ENCODE measurements at places on chromosomes 3 and 15. TPM values are rescaled to one million over a fixed set of nuclear protein-coding genes. Genes with fewer than 3 reads are reported as not detected.

PLS1 gene
- total RNA-seq, result 5.4 TPM

OXSM gene
- total RNA-seq, result 10.0 TPM

GRCh38 chr3:17278006-17278405 is 393.3 kb downstream of the PLCL2 start:
- no peak for DNase-seq

GCSAM gene
- 14.6 TPM for total RNA-seq

DNA sequence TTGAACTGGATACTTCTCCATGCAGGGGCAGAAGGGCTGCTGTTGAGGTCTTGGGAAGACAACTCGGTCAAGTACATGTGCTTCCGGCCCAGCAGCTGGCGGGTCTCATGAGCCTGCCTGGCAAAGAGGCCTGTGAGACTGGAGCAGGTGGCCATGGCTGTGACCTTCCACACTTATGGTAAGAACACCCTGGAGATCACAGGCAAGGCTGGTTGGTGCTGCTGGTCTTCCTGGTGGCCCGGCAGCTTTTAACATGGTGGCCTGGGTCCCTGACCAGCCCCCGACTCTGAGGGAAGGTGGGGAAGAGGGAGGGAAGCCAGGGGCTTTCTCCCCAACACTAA is 15.4 kb downstream of the CHRD start:
- no peak for DNase-seq

DNA sequence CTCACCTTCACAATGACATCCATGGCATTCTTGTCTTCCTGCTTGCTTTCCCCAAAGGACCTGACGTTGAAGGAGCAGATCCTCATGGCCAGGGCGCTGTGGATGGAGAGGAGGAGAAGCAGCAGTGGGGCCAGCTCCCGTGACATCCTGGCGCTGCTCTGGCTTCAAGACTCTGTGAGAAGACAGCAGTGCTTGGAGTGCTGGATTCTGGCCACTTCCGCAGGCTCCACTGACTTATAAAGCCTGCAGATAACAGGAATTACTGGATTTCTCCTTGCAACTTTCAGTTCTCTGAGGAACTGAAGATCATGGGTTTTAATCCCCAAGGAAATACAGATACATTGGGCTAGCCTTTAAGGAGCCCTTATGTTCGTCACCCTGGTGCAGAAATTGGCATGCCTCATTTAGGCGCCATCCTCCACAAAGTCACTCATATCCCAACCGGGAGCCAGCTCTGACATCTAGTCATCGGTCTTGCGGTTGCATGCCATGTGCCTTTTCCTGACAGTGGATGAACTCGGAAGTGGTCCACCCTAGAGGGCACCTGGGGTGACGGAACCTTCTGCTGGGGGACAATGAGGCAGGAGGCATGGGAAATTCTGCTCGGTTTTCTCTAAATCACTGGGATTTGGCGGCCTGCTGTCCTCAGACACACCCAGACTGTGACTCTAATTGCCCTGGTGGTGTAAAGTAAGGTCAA is at the start of gene DNASE1L3:
DNASE1L3 (minus strand) TSS at position 212 of the 700 bp plus-strand sequence; CDS start at position 146, 66 bp downstream.
- no peak for DNase-seq

DNA sequence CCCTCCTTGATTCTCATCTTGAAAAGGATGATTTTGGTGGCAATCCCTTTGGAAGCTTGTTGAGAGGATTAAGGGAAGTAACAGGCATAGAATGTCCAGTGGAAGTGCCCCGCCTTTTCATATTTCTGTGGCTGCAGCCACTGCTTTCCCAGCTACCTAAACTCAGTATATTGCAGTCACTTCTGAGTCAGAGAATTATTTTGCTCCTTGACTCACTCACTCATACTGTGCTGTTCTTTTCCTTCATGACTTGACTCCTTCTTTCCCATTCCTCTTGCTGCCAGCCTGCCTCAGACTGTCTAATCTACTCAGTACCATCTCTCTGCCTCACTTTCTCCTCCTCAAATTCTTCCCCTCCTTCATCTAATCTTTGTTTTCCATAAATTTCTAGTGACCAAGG is 26.5 kb upstream of the POLR2M start:
- DNase-seq, result no peak

CPN2 gene
- not detected for total RNA-seq

- DNase-seq, result no peak
Measured at GRCh38 chr3:156598413-156598812, 43.5 kb upstream of the SSR3 start.

DNA sequence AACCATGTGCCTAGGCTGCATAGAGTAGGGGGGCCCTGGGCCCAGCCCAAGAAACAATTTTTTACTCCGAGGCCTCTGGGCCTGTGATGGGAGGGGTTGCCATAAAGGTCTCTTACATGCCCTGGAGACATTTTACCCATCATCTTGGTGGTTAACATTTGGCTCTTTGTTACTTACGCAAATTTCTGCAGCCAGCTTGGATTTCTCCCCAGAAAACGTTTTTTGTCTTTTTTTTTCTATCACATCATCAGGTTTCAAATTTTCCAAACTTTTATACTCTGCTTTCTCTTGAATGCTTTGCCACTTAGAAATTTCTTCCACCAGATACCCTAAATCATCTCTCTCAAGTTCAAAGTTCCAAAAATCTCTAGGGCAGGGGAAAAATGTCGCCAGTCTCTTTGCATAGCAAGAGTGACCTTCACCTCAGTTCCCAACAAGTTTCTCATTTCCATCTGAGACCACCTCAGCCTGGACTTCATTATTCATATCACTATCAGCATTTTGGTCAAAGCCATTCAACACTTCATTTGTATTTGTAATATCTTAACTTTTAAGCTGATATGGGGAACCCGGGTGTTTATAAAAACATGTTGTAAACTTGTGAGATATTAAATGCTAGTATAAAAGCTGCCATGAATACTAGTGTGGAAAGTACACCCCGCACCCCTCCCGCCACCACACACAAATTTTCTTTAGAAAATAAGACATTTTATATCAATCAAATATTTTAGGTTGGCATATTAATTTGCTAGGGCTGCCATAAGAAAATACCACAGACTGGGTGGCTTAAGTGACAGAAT is 56.0 kb upstream of the PLSCR4 start:
- DNase-seq, result no peak

DNA sequence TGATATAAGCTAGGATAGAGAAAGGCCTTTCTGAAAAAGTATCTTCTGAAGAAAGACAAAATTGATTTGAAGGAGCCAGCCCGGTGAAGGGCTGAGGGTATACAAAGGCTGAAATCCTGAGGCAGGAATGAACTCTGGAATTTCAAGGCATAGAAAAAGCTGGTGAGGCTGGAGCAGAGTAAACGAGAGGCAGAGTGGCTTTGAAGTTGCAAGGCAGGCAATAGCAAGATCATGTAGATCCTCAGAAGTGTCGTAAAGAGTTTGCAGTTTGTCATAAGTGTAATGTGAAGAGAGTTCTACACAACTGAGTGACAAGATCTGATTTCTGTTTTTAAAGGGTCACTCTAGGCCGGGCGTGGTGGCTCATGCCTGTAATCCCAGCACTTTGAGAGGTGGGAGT is 69.0 kb downstream of the HMG20A start:
- no peak for DNase-seq

DNA sequence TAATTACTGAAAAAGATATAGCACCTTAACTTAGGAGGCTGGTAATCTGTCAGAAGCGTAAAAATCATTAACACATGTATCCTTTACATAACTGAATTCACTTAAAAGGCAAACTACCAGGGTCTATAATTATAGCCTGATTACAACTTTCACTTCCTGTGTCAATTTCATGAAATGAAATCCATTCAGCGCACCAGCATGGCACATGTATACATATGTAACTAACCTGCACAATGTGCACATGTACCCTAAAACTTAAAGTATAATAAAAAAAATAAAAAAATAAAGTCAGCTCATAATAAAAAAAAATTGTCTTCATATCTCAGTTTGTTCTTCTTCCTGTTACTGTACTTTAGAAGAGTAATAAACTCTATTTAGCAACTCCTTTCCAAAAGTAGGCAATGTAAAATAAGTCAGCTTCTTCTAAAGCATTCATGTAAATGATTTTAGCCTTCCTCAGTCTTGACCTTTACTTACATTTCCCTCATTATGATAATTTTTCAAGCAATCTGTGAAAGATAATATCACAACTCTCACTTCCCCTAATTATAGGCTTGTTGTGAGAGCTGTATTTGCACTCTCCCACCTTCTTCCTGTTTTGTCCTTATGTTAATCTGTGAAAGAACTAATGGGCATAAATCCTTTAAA is 50.1 kb downstream of the KBTBD8 start:
- no peak for DNase-seq

UACA gene
- 3.9 TPM for total RNA-seq

PPP2R3A gene
- 0.17 TPM for total RNA-seq

DNA sequence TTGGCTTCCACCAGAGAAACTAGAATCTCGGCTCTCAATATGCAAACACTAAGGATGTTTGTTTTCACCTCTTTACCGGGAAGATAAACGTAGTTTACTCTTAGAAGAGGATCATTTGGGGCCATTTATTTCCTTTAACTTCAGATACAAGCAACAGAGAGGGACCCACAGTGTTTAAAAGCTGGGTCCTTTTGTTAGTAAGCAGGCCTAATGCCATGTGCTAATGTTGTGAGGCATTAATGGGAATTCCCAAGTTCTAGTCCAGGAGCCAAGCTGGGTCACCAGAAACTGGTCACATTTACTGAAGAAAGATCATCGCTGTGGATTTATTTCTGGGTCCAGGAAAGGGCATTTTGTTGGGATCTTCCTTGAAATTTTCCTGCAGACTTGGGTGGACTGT is 78.1 kb upstream of the ADAMTS9 start:
- no peak for DNase-seq

DNA sequence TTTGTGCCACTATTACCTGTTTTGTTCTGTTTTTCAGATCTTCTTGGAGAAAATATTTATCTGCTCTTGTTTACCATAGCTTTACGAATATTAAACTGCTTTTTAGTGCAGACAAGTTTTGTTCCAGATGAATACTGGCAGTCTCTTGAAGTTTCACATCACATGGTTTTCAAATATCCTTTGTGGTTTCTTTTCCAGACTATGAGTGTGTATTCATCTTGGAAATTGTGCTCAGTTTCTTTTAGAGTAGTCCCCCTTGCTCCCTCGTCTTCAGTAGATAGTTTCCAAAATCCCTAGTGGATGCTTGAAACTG is 1.2 kb downstream of the PIGB start:
- DNase-seq, result no peak

DNA sequence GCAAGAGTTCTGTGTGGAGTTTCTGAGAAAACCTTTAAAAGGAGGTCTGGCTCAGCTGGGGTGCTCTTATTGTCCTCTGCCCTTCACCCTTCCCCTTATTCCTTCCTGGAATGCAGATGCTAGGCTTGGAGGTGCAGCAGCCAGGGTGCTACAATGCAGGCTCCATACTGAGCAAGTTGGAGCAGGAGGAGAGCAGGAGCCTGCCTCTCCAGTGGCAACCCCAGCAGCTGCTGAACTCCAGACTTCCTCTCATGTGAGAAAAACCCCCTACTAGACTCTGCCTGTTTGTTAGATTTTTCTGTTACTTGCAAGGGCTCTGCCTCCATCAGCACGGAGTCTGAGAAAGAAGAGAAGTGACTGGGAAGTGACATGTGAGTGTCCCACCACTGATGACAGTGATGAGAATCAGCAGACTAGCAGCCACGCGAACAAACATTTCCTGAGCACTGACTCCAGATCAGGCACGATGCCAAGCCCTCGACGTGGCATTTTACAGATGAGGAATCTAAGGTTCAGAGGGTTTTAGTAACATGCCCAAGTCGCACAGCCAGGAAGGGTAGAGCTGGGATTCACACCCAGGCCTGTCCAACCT is 16.1 kb upstream of the RARRES1 start:
- no peak for DNase-seq

CAPN7 gene
- total RNA-seq, result 26.1 TPM

DNA sequence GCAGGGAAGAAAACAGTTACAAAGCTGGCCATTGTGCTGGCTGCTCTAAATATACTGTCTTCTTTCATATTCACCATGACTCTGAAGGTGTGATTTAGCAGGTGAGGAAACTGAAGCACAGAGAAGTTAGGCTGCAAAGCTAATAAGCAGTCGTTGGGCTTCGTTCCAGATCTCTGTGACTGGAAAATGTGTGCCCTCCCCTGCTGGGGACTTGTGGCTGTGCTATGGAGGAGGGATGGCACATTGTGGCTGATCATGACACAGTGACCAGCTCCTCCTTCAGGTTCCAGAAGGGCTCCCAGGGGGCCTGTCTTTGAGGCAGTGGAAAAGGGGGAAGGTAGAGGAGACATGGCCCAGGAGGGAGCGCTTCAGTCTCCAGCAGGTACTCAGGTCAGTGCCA is 19.2 kb downstream of the PXK start:
- DNase-seq, result no peak

DNA sequence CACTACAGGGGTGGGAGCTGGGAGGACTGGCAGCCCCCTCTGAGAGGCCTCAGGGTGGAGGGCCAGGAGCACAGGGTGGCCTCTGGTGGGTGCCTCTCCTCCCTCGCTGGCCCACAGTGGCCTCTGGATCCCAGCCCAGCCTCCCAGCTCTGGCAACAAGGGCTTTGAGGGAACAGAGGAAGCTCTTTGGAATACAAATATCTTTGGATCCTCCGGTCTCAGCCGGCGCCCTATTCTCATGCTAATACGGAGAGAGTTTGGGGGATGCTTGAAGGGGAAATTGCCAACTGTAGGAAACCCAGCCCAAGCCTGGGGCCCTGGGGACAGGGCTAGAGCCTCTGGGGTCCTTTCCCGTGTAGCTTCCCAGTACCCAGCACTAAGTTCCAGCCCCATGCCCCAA is 33.4 kb upstream of the INSYN1 start:
- DNase-seq, result no peak

DNA sequence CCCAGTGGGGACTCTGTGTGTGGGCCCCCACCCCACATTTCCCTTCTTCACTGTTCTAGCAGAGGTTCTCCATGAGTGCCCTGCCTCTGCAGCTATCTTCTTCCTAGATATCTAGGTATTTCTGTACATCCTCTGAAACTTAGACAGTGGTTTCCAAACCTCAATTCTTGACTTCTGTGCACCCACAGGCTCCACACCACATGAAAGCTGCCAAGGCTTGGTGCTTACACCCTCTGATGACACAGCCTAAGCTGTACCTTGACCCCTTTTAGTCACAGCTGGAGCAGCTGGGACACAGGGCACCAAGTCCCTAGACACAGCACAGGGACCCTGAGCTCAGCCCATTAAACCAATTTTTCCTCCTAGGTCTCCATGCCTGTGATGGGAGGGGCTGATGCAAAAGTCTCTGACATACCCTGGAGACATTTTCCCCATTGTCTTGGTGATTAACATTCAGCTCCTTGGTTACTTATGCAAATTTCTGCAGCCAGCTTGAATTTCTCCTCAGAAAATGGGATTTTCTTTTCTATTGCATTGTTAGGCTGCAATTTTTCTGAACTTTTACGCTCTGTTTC is 304.5 kb downstream of the OTOL1 start:
- no peak for DNase-seq

GRCh38 chr15:80070840-80071239 is 11.4 kb downstream of the ZFAND6 start:
- DNase-seq, result no peak

DNA sequence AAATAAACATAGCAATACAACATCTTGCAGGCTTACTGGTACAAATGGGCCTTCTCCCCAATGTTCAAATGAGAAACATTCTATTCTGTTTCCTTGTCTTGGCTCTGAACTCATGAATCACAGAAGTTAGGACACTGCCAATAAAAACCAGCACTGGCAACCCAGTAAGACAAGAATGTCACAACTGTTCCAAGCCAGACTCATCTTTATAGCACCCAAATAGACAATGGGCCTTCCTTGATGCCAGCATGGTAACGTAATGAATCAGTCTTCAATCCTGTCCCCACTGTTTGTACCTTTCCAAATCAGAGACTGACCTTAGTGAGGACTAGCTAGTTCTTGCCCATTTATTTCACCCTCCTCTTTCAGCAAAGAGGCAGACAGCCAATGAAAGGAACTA is 14.1 kb upstream of the RPS17 start:
- DNase-seq, result no peak

Data from activated naive CD4-positive, alpha-beta T cell treated with anti-CD3 and anti-CD28 coated beads for 36 hours (primary cell).